ENCODE measurements at places on chromosomes 4 and X.

GRCh38 chrX:24963823-24964222 is 51.9 kb downstream of the ARX start:
- no peak for DNase-seq

GRCh38 chr4:96763546-96763945 is 923.7 kb downstream of the PDHA2 start:
- no peak for DNase-seq

DNA sequence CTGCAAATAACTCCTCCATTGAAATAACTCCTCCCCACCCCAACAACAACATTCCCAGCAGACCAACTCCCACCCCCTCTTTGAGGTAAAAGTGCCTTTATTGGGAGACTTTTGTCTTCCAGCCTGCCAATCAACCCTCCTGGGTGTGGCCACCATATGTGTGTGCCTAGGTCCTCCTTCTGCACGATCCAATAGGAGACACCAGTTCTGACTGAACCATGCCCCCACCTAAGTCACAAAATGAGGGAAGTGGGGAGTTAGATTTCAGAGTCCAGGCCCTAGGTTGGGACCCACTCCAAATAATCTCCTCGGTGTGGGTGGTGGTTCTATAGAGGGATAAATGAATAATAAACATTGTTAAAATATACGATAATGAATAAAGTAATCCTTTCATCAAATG is 3.0 kb downstream of the PLP2 start:
- DNase-seq: no peak

DNA sequence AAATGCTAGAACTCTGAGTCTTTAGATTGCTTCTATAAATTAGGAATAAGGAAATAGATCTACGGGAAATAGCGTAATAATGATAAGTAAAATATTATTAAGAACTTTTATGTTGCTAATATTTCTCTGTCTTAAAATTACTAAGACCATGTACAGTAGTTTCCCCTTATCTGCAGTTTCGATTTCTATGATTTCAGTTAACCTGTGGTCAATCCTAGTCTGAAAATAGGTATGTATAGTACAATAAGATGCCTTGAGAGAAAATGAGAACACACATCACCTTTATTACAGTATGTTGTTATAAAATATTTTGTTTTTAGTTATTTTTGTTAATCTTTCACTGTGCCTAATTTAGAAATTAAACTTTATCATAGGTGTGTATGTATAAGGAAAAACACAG is 92.6 kb downstream of the CCSER1 start:
- DNase-seq: no peak

GRCh38 chr4:149857446-149857845 is 41.8 kb upstream of the IQCM start:
- no peak for DNase-seq

- no peak for DNase-seq
Measured at GRCh38 chr4:76061421-76061820, 13.1 kb upstream of the ART3 start.

DNA sequence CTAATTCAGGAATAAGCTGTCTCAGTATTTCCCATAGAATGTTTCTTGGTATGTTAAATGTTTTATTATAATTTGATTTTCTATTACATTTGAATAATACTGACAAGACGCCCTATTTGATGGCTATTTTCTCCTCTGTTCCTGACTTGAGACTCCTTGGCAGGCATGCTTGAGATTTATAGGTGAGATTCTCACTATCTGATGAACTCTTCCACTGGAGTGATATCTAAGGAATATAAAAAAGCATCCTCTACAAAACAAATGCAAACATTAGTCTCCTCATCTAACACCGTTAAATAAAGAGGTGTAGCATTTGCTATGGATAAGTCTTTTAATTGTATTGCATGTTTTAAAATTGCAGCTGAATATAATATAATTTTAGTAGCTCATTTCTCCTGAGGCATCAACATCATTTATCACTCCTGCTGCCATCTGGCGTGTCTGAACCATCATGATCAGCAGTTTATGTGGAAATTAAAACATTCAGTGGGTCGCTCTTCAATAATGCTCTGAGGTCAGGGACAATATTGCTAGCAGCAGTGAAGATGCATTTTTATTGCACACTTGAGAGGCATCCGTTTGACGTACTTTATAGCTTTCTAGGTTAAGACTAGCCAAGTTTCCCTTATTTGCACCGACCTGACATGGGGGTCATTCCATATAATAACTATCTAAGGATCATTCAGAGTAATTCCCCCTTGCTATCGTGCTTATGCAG is 210.4 kb upstream of the GALNTL6 start:
- DNase-seq: no peak

DNA sequence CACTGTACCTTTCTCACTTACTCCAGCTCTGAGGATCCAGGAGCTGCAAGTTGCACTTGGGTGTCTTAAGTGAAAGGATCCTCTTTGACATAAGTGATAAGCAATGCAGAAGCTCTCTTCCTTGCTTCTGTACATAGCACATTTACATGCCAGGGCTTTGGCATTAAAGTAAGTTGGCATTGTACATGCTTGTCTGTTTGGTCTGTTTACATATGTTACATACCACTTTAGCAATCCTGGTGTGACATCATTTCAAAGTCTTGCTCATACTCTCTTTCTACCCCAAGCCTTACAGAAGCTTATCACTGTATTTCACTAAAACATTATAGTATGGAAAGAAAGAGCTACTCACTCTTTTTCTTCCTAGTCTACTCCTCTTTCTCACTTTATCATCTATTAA is 2548.3 kb downstream of the ARAP2 start:
- no peak for DNase-seq

- no peak for DNase-seq
Measured at GRCh38 chr4:68129793-68130192, at the start of gene TMPRSS11F. Gene TMPRSS11F (minus strand): TSS chr4:68129869. CDS start chr4:68129820, 49 bp downstream.

GRCh38 chr4:184261246-184261645 is 43.6 kb upstream of the ENPP6 start:
- DNase-seq: no peak

- DNase-seq: no peak
Measured at GRCh38 chr4:89121387-89122068, 10.2 kb downstream of the TIGD2 start.

DNA sequence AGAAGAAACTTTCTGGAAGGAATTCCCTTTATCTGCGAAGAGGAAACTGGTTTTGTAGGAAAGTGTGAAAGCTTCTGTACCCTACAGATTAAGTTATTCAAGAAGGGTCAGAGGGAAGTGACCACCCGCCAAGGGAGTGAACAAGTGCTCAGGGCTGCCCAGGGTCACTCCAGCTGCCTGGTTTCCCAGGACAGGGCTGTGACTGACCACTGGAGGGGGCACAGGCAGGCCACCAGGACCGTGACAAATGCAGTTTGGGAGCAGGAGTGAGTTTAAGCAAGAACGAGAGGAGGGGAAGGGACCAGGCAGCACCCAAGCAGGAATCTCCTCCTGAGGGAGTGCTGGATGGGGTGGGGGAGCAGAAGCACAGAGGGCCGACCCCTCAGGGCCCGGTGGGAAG is 34.2 kb downstream of the ZFYVE28 start:
- no peak for DNase-seq

- DNase-seq: no peak
Measured at GRCh38 chrX:6015423-6015822, 213.2 kb downstream of the NLGN4X start.

DNA sequence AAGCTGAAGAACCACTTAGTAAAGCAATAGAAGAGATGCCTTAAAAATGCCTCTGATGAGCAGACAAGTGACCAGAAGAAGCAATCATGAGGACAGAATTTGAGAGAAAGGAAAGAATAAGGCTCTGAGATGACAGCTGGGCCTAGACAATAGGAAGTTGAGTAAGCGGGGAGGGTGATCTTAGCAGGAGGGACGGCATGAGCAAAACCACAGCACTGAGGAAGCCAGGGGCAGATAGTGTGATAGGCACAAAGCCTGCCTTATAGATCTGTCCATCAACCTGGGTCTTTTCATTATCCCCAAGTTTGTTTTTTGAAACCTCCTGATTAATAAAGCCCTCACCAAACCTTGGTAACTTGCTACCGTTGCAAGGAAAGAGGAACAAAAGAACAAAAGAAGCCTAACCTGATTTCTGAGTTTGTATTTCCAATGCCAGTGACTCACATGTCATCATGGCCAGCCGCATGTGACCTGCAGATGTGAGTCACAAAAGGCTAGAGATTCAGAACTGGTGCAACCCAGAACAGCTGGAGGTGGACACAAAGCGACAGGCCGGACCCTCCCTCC is 55.7 kb upstream of the PPARGC1A start:
- no peak for DNase-seq

DNA sequence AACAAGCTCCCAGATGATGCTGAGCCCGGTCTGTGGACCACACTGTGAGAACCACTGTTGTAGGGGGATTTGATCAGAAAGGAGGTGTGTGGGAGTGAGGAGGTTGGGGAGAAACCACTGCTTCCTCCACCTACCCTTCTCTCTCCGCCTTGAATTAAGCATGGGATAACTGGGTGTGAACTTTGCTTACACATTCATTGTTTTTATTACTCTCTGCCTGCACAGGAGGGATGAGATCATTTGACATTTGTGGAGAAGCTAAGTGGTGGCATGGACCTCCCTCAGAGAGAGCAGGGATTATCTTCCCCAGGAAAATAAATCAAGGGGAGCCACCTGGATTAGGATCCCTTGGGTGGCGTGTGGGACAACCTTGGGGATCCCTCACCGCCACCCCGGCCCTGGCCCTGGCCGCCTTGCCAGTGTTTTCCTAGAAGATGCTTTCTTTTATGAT is 212.1 kb upstream of the ATP6AP2 start:
- DNase-seq: no peak

GRCh38 chr4:173245952-173246351 is 77.3 kb downstream of the GALNT7 start:
- DNase-seq: no peak

GRCh38 chrX:118315529-118315928 is 30.4 kb upstream of the WDR44 start:
- no peak for DNase-seq

DNA sequence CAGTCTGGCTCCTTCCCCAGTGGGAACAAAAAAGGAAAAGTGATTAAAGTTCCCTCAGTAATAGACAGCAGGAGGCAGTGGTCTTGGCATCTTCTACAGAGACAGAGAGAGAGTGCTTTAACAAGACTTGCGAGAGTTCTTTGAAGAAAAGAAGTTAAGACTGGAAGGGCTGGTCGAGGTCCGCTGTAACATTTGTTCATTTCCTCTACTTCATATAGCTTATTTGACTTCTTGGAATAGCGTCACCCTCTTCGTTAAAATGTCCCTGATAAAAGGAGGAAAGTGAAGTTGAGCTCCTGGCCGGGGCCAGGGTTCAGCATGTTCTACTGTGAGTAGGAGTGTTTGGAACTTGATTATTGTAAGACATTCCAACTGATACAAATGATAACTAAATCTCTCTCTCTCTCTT is 179.8 kb downstream of the SLIT2 start:
- no peak for DNase-seq

DNA sequence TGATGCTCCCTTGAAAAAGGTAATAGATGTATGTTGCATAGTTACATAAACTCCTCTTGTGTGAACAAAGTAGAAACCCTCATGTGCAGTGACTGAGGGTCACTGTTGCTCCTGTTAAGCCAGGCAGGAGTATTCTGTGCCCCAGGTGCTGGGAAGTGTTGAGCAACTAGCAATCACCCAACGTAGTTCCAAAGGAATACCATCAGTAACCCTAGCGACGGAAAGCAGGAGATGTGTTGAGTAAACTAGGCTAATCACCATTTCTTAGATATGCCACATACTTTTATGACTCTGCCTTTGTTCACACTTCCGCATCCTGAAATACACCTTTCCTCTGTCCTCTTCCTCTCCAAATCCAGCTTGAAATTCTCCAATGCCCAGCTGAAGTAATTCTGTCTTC is 50.9 kb upstream of the TAB3 start:
- no peak for DNase-seq

- no peak for DNase-seq
Measured at GRCh38 chr4:82745173-82745842, 53.3 kb downstream of the SCD5 start.

GRCh38 chrX:119734897-119735339 is 23.5 kb upstream of the SOWAHD start:
- DNase-seq: no peak

DNA sequence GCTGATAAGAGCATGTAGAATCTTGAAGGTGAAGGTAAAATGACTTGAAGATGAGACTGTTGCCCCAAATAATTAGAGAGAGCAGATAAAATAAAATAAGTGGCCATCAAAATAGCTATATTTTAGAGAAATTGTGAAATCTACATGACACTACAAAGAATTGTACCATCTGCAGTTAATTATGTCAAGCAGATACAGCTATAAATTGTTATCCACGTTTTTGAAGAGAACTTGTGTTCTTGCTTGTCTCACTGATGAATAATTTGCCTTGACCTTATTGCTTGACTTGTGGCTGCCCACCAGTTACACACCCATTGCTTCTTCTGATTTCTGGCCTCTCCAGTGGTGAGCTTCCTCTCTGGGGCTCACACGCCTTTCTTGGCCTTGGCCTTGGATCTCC is 75.8 kb upstream of the TNIP3 start:
- no peak for DNase-seq

DNA sequence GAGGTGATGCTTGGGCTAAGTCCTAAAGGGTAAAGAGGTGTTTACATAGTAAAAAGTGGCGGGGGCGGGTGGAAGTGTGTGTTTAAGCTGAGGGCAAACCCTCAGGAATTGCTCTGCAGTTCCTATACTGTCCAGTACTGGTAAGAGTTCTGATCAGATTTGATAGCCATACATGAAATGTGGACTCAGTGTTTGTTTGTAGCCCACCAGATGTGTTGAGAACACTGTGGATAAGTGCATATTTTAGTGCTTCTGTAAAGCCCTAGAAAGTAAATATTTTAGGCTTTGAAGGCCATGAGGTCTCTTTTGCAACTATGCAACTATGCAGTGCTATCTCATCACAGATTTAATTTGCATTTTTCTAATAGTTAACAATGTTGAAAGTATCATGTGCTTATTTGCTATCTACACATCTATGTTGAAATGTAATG is 80.7 kb upstream of the EOLA2 start:
- DNase-seq: no peak

DNA sequence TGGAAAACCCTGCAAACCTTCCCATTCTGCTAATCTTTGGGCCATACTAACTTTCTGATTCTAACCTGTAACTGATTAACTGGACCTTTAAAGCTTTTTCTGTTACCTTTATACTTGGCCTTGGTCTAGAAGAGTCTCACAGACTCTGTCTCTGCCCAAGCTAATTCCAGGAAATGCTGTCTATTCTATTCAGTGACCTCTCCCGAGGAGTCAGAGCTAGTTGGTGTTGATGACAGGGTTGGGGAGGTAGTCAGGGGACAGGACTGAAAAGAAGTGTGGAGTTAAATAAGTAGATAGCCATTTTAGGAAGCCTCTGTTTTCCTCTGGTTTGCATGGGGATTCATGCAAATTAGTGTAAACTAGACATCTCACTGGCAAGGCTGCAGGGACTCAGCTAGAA is 429.5 kb downstream of the GRID2 start:
- DNase-seq: no peak

DNA sequence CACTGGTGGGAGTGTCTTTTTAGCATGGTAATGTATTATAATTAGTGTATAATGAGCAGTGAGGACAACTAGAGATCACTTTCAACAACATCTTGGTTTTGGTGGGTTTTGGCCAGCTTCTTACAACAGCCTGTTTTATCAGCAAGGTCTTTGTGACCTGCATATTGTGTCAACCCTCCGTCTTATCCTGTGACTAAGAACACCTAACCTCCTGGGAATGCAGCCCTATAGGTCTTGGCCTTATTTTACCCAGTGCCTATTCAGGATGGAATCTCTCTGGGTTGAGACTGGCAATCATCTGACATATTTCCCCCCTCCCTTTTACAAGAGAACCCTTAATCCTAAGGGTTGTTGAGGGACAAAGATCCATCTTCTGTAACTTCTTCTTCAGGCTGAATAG is 21.9 kb upstream of the ADH4 start:
- DNase-seq: no peak

Data from CD4-positive, alpha-beta T cell treated with Interleukin-17A for 1 hour (primary cell).